ENCODE measurements at places on chromosomes 1 and 21. TPM values are rescaled to one million over a fixed set of nuclear protein-coding genes. Genes with fewer than 3 reads are reported as not detected.
A peak's percentile ranks its signal among the peaks of the same experiment; 100 is the strongest.

DNA sequence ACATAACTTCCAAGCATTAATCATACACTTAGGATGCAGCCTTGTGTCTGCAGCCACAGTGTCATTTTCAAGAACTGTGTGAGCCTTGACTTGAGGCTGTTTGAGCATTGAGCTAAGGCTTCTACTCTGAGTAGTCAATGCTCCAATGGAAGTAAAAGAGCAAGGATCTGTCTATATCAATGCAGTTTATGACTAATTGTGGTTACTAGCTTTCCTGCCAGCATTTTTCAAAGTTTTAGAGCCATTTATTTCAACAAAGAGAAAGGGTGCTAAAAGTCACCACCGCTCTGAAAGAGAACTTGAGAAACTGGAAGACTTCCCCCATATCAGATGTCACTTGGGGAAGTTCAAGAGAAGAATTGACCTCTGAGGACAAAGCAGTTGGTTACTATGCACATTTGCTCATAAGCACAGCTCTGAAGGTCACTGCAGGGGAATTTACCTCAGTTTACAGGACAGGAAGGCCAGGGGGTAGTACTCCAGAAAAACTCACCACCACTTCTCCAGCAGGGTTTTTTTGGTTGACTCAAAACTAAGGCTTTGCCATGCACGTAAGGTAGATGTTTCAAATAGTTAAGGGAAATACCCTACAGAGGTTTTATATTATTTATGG is 24.5 kb upstream of the RGS1 start:
- no peak for DNase-seq

DNA sequence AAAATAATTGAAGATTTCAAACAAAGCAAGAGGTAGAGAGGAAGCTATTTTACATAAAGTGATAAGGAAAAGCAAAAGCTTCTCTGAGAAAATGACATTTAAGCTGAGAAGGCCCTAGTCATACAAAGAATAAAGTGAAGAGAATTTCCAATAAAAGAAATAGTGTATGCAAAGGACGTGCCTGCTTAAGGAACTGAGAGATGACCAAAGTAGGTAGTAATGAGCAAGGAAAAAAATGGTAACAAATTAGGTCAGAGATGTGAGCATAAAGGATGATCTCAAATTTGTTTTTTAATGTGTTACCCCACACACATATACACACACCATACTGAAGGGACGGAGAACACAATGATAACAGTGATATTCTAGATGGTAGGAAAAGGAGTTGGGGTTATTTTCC is 46.4 kb downstream of the NRIP1 start:
- DNase-seq: no peak

GRCh38 chr1:94045465-94046056 is 75.4 kb downstream of the ABCA4 start:
- DNase-seq: peak; percentile 15

CD34 gene
- total RNA-seq: not detected

CFHR4 gene
- total RNA-seq: not detected

Measured in CD8-positive, alpha-beta T cell (primary cell).